Mucosa of gallbladder (tissue), 1 donor: ENCODE measurements at places on chromosomes 1 and 21. TPM values are rescaled to one million over a fixed set of nuclear protein-coding genes. Genes with fewer than 3 reads are reported as not detected.

- no peak for DNase-seq
These were observed 3.0 kb downstream of the TENT5B start for GRCh38 chr1:27009601-27010197.

DNA sequence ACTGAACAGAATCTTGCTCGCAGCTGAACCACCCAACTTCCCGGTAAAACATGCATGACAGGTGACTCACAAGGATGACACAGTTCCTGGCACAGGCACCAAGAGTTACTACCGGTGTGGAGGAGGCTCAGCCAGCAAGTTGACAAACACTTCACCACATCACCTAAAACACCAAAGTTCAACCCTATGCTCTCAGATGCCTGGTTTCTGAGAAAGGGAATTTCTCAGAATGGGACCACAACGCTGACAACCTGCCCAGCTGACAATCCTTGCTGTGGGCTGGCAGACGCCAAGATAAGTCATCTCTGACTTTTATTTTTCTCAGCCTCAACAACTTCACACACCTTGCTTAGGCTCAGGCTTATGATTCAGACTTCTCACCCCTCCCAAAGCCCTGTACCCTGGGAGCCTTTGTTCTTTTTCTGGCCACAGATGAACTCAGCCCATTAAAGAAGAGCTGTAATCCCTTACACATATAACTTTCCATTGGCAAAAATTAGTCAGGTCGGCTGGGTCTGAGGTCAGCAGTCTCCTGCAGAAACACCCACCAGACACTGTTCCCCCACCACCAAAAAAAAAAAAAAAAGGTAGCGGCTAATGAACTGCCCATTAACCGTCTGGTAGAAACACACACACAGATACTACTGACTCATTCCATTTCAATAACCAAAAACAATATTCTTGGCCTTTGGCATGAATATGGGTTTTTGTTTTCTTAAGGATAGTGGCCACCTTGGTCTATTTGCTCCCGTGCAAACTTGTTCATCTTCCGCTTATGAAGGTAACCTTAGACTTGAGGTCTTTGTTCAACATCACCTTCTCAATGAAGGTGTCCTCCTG, 10.8 kb upstream of the TIAM1 start:
- peak; percentile 73 for DNase-seq

GRCh38 chr21:29074783-29075182, 1.3 kb upstream of the CCT8 start:
- no peak for DNase-seq

GRCh38 chr1:6509919-6510291, 18.4 kb upstream of the PLEKHG5 start:
- DNase-seq: no peak

- DNase-seq: no peak
These were observed 52.2 kb downstream of the NENF start for GRCh38 chr1:212484701-212485570.

- DNase-seq: no peak
These were observed 2.0 kb downstream of the KDM4A start for GRCh38 chr1:43651902-43652301.

DNA sequence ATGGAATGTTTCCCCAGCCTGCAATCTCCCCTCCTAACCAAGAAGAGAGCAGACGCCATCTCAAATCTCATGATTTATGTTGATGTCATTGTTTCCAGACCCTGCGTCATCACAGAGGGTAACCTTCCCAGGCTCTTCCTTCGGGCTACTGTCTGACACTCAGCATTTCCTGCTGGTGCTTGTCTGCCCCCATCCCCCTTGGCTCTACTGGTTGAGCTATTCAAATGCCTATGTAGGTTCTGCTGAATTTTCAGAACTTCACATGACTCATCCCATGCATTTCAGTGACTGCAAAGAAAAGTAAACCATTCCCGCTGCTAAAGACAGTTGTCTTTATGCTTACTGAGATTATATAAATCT, 24.8 kb upstream of the ITPKB start:
- no peak for DNase-seq

PLEKHN1 gene
- total RNA-seq: 1.8 TPM

DNA sequence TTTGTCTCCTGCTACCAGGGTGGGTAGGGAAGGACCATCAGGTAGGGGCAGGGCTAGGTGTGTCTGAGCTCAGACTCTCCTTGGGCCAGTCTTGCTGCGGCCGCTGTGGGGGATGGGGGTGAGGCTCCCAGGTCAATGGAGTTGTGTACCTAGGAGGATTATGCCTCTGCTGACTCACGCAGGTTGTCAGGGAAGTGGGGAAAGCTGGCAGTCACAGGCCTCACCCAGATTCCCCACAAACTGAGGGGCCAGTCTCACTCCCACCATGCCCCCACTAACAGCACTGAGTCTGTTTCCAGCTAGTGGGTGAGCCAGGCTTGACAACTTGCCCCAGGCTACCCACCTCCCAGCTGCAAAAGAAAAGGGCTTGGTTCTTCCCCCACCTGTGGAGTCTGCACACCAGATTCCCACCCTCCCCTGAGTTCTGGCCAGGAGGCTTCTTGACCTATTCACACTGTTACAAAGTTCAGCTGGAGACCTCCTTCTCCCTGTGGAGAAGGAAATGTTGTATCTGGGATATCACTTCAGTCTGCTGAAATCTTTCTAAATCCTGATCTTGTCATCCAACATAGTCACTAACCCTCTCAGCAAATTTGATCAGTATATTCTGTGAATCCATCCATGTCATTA, 69.2 kb upstream of the GJA8 start:
- peak; percentile 57 for DNase-seq

DNA sequence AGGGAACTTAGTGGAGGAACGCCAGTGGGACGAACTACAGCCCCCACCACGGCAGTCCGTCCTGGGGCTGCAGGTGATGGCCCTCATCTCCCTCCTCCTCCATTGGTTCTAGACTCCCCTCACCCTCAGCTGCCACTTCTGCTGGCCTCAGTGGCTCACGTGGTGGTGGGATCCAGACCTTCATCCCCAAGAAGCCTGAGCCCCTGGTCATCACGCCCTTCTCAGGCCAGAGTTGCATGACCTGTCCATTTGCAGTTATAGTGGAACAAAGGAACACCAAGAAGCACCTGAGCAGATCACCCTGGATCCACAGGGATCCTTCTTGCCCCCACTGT, 13.0 kb upstream of the FAM110D start:
- no peak for DNase-seq

- no peak for DNase-seq
These were observed 197.3 kb downstream of the RYR2 start for GRCh38 chr1:237239248-237239647.

SARS1 gene
- 113 TPM for total RNA-seq

DNA sequence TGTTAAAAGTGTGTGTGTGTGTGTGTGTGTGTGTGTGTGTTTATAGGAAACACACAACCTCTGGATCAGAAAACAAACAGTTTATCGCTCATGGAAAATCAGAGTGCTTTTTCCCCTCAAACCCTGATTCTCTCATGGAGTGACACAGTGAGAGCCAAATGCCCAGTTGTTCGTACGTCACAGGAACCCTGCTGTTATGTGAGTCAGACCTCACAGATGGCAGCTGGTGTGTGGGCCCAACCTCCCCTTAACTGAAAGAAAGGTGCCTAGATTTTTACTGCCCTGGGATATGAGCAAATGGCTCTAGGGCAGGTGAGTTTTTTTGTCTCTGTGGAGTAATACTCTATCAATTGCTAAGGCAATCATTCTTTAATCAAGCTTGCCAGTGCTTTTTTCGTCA, 1788.1 kb downstream of the BRINP3 start:
- no peak for DNase-seq

TRIM46 gene
- total RNA-seq: 0.83 TPM

ZBTB8B gene
- total RNA-seq: 0.03 TPM

- peak; percentile 65 for DNase-seq
These were observed 1.7 kb upstream of the JUN start for GRCh38 chr1:58785442-58786058.

- DNase-seq: no peak
These were observed 554.1 kb upstream of the OLFM3 start for GRCh38 chr1:102550729-102551384.

TCEA3 gene
- 32.0 TPM for total RNA-seq

DNA sequence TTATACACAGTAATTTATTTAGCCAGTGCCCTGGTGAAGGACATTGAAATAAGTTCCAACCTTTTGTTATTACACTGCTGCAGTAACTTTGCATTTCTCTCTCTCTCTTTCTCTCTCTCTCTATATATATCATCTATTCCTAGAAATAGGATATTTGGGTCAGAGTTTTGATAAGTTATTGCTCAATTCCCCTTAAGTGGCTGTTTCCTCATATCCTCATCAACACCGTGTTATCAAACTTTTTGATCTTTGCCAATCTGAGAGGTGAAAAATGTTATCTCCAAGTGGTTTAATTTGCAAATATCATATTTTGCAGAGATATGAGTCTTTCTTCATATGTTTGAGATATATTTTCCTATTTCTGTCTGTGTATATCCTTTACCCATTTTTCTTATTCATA, 1.6 kb upstream of the SRSF4 start:
- DNase-seq: no peak

- no peak for DNase-seq
These were observed 207.6 kb downstream of the ROR1 start for GRCh38 chr1:63981408-63981773.

DNA sequence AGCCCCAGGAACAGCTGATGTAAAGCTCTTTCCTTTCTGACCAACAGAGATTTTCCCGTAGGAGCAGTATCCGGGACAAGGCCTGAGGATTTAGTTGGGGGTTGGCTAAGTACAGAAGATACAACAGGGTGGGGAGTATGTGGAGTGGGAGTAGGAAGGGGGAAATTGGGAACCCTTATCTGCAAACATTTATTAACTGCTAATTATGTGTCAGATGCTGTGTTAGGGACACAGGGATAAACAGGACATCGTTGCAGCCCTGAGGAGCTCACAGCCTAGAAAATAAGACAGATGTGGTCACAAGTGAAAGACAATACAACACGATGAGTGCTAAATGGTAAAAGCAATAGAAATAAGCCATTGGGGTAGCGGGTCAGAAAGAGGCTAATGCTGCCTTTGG, 12.0 kb downstream of the CD84 start:
- DNase-seq: no peak

LCE2C gene
- total RNA-seq: not detected

- DNase-seq: no peak
These were observed 3.0 kb downstream of the TTC39A start for GRCh38 chr1:51327386-51327785.

GRCh38 chr1:42852608-42852980, 6.2 kb downstream of the ZNF691 start:
- DNase-seq: no peak

LYPD8 gene
- not detected for total RNA-seq

KPRP gene
- not detected for total RNA-seq

- no peak for DNase-seq
These were observed 56.4 kb downstream of the C1orf21 start for GRCh38 chr1:184443201-184443600.

- no peak for DNase-seq
These were observed 26.4 kb downstream of the ZNF644 start for GRCh38 chr1:90995311-90995894.

DNA sequence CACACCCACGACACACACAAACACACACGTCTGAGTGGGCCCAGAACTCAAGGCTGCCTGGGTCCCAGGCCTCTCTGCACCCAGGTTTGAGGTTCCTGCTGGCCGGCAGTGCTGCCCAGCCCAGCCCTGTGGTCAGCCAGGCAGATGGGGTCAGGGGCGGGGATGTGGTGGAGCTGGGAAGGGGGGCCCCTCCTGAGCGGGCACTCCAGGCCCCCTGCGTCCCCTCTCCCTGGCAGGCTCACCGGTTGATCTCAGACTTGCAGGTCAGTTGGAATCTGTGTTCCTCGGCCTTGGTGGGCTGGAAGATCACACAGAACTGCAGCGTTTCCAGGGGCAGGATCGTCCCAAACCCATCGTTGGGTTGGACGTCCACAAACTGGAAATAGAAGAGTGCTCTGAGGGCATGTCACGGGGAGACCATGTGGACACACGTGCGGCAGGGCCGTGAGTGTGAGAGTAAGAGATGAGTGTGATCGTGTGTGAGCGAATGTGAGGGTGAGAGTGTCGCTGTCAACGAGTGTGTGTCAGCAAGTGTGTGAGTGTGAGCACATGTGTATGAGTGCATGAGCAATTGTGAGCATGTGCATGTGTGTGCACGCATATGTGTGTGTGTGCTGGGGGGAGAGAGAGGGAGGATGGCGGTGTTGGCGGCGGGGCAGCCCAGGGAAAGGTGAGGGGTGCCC, 19.7 kb upstream of the TMEM52 start:
- no peak for DNase-seq
